ENCODE measurements at places on chromosomes 12 and 14. TPM values are rescaled to one million over a fixed set of nuclear protein-coding genes. Genes with fewer than 3 reads are reported as not detected.

CYP46A1 gene
- total RNA-seq: not detected

DNA sequence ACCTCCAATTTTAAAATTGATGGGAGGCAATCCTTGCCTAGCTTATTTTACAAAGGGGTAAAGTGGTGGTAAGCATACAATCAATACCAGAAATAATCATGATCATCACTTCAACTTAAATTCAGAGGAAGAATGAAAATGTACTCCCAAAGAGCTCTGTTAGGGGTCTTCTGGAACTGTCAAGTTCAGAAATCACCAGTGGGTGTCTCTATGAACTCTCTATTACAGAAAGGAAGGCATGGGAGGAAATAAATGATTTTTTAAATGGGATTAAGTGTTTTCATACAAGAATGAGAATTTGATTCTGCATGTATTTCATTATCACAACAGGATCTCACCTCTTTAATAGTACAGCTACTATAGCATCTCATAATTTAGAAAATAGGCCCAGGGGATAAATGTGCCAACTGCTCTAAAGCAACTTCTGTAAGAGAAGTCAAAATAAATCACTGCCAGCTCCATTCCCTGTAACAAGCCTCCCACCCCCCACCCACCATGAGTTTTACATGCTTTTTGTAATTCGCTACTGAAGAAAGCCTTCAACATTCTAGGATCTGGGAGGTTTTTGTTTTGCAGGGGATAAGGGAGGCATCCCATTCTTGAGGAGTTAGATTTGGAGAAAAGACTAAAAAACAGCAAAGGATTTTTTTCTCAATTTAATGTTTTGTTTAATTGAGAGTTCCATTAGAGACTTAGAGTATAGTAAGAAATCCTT is 9.7 kb downstream of the DCP1B start:
- no peak for DNase-seq

DNA sequence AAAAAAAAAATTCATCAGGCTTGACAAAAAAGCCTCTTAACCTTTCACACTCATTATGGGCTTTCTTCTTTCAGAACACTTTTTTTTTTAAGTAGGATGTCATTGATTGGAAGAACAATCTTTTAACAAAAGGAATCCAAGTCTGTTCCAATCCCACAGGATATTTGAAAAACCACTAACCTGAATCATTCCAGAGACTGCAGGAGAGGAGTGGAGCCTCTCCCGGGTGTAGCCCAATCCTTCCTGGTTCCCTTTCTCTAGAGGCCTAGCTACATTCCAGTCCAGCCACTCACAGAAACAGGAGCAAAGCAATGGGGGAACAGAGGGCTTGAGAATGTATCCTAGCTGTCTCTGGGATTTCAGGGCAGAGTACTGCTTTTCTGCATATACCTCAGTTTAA is 4.3 kb downstream of the MFAP5 start:
- DNase-seq: no peak

- DNase-seq: peak; percentile 57
Observed at GRCh38 chr12:81077686-81078441, at the start of gene ACSS3. TSS of gene ACSS3 (plus strand) at chr12:81078079. CDS start at chr12:81078121, 42 bp downstream.

DNA sequence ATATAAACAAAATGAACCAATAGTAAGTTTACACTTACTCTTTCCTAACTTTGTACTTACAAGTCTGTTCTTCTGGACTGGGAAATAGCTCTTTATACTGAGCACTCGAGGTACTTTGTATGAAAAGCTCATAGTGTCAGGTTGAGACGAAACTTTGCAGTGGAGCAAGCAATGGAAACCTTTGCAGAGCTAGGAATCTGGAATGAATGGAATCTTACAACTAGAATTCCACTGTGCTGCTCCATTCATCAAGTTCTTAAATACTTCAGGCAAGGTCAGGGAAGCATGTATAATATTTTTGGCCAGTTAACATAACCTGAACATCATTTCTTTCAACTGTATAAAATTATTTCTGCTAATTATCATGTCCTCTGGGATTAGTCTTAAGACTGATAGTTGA is 1327.5 kb upstream of the FLRT2 start:
- no peak for DNase-seq

KERA gene
- not detected for total RNA-seq

- no peak for DNase-seq
Observed at GRCh38 chr12:10121278-10121677, 8.7 kb downstream of the CLEC7A start.

SPPL3 gene
- 36.3 TPM for total RNA-seq

DNA sequence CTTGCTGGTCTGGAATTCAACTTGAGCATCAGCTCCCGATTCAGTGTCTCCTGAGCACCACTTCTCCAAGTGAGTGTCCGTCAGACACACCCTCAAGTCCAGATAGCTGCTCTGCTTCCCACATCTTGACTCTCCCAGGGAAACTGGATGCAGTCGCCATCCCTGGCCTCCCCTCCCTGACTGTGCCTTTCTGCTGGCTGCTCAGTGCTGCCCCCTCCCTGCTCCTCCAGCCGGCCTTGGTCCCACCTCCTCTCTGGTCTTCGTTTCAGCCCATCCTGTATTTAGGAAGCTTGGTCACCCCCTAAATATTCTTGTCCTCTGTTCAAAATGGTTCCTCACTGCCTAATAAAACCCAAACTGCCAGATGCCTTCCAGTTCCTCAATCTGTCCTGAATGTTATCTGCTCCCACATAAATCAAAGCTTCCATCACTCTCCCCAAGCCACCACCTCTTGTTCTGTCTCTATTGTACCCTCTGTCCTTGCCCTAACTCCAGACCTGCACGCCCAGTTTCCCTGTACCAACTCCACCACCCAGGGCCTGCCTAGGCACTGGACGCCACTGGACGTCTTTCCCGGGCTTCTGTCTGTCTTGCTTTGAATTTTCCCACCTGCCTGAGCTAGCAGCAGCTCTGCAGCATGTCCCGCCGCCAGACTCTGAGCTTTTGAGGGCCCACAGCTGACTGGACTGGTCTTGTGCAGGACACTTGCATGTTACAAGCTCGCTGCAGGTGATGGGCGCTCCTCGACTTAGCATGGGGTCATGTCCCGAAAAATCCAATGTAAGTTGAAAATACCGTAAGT is 33.8 kb downstream of the CCDC92 start:
- no peak for DNase-seq

DNA sequence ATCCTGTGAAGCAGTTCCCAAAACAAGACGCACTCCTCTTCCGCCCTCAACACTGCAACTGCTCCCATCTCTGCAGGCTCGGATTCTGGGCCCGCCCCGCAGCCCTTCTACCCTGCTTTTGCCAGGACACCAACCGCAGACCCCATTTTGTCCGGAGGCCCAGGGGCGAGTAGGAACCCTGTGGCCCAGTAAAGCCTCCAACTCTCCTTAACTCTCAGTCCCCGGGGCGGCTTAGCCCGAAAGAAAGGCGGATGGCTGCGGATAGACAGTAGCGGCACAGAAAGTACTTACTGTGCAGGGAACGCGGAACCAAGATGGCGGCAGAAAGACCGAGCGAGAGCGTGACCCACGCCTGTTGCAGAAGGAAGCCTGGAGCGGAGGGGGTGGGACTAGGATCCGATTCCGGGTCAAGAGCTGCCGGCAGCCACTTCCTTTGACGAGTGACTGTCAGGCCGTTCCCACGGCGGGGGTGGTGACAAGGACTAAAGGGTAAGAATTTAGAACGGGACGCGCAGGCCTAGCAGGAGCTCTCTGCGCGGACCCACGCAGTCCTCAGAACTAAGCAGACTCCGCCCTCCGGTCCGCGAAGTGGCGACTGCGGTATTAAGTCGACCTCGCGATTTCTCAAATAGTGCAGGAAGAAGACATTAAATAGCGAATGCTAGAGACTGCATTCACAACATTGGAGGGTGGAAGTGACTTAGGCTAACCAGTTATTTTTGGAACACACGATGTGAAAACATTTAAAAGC is at the start of gene NACA:
NACA (minus strand) TSS at position 328 of the 751 bp plus-strand sequence. CDS start 778 bp downstream, outside the sequence.
- DNase-seq: peak; percentile 97

SMOC1 gene
- total RNA-seq: not detected

DNA sequence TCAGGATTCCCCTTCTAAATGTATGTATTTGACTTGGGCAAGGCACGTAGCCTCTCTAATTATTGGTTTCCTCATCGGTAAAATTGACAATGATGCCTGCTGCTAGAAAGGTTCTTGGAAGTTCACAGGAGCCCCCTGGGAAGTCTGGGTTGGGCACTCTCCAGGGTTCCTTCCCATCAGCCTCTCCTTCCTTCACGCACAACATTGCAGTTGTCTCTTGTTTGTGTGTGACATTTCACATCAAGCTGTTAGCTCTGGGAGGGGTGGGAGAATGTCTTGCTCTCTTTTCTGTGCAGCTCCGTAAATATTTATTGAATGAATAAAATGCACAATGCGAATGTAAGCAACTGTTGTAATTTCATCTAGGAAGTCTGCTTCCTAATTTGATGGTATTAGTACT is 153.2 kb upstream of the PRICKLE1 start:
- DNase-seq: no peak

- DNase-seq: peak; percentile 87
Observed at GRCh38 chr12:75480469-75480949, at the start of gene GLIPR1. TSS of gene GLIPR1 (plus strand) at chr12:75480755. CDS start at chr12:75480881, 126 bp downstream.

GRCh38 chr14:28303248-28303647 is 463.3 kb upstream of the FOXG1 start:
- no peak for DNase-seq

GRCh38 chr14:61125041-61125866 is 144.2 kb downstream of the SLC38A6 start:
- no peak for DNase-seq

DNA sequence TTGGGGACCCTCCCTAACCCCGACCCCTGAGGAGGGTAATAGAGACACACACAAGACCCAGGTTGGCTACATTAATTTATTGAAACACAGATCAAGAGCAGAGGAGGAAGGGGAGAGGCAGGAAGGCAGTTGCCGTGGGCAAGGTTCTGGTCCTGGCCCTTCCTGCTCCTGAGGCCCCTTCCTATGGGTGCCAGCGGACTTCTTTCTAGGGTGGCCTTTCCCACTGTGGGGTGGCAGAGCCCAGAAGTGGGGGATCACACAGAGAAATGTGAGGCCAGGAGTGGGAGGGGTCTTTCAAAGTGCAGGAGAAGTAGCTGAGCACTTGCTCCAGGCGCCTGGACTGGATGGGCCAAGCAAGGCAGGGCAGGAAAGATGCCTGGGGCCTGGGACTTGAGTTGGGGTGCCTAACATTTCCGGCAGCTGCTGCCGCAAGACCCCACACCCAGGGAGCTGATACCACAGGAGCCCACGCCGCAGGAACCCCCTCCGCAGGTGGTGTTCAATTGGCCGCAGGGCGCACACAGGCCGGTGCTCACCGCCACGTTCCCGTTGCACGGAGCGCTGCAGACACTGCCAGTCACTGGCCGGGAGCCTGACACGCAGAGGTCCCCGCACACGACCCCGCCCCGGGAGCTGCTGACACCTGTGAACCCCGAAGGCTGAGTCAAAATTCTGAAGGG is 5.3 kb downstream of the KRT81 start:
- no peak for DNase-seq

DNA sequence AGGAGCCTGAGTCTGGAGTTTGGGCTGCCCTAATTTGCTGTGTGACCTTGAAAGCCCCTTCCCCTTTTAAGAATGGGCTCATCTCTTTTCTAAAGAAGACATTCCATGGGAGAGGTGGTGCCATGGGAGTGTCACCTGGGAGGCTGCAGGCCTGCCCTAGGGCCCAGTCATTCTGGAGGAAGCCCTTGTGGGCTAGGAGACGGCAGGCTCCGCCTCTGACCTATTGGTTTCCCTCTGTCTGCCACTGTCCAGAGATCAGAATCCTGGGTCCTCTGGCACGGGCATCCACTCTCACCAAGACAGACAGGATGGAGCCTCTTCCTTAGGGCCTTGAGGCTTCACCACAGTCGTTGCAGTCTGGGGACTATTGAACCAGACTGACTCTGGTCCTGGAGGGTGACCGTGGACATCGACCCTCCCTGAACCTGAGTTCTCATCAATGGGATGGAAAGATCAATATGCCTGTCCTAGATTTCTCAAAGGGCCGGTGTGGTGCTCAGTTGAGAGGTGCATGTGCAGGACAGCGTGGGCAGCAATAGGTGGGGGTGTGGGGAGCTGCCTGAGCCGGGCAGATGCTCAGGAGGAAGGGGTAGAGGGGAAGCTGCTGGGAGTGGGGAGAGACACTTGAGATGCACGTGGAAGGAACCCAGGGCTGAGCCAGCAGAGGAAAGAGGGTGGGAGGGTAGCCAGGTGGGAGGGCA is 12.2 kb upstream of the CLMN start:
- DNase-seq: no peak

- DNase-seq: no peak
Observed at GRCh38 chr14:90660865-90661570, 155.2 kb downstream of the TTC7B start.

- no peak for DNase-seq
Observed at GRCh38 chr12:83040339-83040738, 353.6 kb downstream of the TMTC2 start.

FGF23 gene
- total RNA-seq: not detected

DNA sequence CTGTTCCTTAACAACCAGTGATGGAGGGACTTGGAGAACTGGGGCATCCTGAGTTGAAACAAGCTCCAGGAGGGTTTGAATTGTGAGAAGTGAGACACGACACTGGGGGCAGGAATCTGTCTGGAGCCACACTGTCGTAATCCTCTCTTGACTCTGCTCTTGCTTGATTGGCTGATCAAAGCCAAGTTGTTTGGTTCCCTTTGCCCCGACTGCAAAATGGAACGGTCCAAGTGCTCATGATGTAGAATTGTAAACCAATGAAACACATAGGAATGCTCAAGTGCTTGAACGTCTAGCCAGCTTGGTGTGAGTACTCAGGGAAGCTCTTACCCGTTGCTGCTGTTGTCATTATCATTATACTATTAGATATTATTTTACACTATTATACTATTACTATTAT is 98.1 kb downstream of the TMEM132C start:
- no peak for DNase-seq

DNA sequence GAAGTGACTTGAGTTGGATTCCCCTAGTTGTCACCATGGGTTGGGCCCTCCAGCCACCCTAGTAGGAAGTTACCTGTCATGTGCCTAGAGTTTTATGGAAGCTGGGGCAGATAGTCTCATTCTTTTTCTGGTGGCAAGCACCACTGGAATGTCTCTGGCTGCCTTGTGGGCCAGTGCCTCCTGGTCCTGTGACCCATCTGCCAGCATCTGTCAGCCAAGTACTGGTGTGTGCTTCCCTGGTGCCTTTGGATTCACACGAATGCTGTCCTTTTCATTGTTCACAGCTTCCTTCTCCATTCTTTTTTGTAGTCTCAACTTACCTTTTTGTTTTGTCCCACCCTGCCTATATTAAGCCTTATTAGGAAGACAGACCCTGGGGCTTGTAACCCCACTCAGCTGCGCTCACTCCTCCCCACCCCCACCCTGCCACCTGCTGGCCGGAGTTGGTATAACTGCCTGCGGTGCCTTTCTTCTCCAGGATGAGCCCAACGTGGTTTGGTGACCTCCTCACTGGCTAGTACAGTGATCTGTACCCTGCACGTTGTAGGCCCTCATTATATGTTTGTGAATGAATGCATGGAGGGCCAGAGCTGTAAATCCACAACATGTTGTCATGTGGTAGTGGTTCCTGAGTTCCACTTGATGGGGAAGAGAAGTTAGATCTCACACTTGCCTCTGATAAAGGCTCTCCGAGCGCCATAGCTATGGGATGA is 125.7 kb downstream of the TSPAN9 start:
- peak; percentile 73 for DNase-seq

DNA sequence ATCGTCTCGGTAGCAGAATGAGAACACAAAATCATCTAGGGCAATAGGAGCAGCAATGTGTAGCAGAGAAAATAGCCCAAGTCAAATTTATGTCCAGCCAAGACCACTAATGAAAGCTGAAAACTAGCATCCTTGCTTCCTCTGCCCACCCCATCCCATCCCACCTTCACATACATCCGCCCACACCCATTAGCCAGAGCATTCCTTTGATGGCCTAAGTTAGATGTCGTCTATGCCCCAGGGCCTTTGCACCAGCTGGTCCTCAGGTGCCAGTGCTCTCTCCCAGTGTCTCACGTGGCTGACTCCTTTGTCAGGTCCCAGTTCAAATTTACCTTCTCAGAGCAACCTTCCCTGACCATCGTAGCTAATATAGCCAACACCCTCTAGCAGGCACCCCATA is 17.8 kb upstream of the PPP2R5C start:
- no peak for DNase-seq

RPS6KL1 gene
- total RNA-seq: 12.7 TPM

All from Peyer's patch (tissue), 4 donors.